ENCODE measurements at places on chromosomes 6 and 20.
A peak's percentile ranks its signal among the peaks of the same experiment; 100 is the strongest.

GRCh38 chr20:1900321-1900801 lies 5.2 kb downstream of the SIRPA start:
- peak; percentile 66 for DNase-seq

DNA sequence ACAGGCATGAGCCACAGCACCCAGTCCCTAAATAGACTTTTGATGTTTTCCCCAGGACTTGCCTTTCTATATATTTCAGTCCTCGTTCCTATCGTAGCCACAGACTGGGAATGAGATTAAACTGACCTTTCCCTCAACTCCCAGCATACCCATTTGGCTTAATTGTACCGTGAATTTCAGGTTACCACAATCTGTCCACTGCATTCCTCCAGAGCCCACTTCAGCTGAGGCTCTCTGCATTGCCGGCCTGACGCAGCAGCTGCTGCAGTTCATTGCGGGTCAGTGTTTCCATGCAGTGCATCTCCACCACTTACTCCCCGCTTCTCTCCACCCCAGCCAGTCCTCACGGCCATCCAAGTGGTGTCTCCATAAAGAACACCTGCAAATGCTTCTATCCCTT lies 103.1 kb upstream of the RIN2 start:
- DNase-seq = no peak

DNA sequence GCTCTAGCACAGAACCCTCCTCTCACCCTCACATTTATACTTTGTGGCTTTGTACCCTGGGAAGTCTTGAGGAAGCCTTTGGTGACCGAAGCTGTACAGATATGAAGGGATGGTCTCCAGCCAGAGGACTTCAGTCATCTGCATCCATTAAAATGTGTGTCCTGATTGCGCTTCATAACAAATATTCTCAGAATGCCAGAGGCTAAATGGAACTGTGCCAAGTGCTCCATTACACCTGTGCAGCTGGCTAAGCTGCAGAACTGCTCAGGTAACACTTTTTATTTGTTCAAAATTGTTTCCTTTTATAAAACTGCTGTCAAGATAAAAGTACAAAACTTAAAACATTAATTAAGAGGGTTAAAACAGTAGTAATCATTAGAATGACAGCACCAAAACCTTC lies 22.3 kb downstream of the TPBG start:
- peak; percentile 50 for DNase-seq

DNA sequence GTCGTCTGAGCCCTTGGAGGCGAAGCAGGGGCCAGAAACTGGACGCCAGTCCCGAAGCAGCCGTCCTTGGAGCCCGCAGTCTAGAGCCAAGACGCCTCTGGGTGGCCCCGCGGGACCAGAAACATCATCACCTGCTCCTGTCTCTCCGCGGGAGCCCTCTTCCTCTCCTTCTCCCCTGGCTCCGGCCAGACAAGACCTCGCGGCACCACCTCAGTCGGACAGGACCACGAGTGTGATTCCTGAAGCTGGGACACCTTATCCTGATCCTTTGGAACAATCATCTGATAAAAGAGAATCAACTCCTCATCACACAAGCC lies 416 bp downstream of the RSPH4A start:
- DNase-seq = no peak

DNA sequence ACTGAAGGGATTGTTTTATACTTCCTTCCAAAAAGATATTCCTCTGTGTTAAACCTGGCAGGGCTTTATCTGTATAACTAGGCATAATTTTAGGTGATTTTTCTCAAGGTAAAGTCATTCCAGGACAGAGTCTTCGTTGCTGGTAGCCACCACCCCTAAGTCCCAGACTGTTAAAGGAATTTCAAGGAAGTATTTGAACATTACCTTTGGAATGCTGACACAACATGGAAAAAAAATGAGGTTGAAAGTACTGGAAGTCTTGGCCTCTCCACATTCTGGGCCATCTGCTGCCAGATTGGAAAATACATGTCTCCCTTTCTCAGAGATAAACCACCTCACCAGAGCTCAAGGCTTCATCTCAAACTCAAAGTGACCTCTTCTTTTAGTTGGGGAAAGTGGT lies 27.0 kb upstream of the ETV7 start:
- DNase-seq = no peak

DNA sequence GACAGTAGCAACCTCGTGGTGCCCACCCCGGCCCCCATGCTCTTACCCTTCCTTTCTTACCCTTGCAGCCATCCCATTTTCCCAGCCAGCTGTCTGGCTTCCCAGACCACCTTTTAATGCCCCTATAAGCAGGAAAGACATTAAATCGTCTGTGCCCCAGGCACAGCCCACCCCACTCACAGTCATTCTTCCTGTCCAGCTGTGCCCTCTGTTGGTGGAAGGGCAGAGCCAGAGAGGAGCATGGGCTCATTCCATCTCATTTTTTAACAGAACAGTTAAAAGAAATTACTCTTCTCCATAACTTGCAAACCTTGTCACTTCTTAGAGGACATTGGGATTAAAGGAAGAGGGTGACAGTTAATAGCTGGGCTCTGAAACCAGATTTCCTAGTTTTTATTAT lies 240.5 kb downstream of the NRN1 start:
- no peak for DNase-seq

DNA sequence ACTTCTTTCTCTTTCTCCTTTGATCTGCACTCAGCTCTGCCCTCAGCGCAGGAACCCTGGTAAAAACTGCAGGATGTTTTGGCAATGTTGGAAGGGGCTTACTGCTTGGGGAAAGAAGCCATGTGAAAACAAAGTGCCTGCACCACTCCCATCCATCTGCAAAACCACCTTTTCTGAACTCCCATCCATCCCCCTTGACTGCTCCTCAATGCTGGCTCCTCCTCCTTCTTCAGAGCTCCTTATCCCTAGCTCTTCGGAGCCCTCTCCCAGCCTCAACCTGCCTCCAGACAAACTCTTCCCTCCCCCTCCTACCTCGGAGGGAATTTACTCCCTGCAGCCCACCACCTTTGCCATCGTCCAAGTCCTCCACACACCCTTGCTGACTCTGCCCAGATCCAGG lies 4.2 kb upstream of the ZBTB12 start:
- no peak for DNase-seq

DNA sequence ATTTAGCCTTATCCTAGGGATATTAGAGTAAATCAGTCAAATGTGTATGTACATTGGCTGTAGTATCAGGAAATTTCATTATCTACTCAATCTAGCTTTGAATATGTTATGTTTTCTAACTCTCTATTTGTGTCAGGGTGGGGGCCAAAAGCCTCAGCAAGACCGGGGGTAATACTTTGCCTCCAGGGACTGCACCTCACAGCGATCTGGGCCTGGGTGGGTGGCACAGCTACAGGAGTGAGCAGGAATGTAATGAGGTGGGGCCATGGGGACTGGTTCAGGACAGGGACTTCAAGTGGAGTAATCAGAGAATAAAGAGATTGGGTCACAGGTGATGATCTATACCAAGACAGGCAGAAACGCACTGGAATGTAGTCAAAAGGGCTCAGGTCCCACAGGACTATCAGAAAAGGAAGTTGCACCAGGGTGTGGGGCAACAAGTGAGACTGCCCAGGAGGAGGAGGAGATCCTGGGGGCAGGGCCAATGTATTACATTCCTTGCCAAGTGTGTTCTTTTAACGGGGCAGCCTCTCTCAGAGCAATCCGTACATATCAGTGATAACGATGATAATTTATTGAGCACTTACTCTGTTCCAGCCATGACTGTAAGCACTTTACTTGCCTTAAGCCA lies 54.0 kb downstream of the PIGU start:
- no peak for DNase-seq

DNA sequence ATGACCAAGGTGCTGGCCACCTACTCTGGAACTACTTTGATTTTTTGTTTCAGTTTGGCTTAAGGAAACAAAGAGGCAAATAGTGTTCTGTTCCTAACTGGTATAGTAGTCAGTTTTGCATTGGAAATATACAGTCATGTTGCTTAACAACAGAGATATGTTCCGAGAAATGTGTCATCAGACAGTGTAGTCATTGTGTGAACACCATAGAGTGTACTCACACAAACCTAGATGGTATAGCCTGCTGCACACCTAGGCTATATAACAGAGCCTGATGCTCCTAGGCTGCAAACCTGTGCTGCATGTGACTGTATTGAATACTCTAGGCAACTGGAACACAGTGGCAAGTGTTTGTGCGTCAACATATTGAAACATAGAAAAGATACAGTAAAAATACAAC lies 80.4 kb downstream of the ARID1B start:
- DNase-seq = peak; percentile 79

- no peak for DNase-seq
These were observed 60.8 kb downstream of the BTBD3 start for GRCh38 chr20:11978496-11978895.

DNA sequence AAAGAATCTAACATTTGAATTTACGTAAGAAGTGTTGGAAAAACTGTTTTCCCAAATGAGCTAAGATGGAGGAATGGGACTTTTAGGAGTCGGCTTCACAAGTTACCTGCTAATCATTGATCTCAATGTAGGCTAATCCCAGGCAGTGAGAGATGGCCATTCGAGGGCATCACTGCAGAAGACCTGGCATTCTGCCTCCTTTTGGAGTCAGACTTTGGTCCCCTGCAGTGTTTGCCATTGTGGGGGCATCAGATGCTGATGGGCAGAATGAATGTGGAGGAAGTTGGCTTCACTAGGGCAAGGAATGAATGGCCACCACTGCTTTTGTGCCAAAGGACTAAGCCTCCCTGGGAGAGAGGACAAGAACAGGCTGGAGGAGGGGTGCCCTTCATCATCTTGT lies 55.7 kb upstream of the NKX2-2 start:
- DNase-seq = no peak

DNA sequence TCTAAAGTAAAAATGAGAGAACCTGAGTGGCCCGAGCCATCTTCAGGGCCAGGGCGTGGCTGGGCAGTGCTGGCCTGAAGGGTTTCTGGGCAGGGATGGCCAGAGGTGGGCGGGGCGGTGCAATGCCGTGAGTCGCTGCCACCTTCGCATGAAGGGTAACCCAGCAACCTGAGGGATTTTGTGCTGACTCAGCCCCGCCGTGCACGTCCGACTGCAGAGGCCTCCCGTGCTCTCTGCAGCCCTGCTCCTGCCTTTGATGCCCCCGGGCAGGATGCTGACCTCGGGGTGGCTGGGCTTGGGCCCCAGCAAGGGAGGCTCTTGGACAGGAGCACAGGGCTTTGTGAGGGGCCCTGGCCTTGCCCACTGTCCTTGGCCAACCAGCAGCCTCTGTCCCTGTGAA lies 81.7 kb upstream of the GATA5 start:
- DNase-seq = no peak

- no peak for DNase-seq
These were observed 169.3 kb upstream of the CDH4 start for GRCh38 chr20:61082720-61083119.

DNA sequence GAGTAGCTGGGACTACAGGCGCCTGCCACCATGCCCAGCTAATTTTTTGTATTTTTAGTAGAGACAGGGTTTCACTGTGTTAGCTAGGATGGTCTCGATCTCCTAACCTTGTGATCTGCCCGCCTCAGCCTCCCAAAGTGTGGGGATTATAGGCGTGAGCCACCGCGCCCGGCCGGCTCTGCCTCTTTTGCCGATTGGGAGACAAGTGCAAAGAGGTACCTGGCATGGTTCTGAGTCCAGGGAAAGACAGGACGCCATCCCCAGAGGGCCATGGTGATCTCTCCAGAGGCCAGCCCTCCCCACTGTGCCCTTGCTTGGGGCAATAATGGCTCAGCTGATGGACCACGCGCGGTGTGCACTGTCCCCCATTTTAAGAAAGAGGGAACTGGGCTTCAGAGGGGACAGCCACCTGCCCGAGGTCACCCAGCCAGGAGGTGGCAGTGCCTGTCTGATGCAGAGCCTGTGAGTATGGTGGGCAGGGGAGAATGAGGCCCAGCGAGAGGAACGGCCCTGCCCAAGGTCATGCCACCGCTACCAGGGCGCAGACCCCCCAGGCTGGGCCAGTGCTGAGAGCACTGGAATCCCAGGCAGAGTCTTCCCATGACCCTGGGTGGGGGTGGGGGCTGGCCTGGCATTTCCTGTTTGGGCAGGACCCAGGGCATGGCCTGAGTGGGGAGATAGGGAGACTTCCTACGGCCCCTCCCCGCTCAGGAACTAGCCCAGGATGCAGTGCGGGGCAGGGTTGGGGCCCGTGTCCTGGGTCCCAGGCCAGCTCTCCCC lies 61.0 kb downstream of the SNAI1 start:
- no peak for DNase-seq

- no peak for DNase-seq
These were observed 62.8 kb upstream of the APCDD1L start for GRCh38 chr20:58577871-58578598.

- DNase-seq = no peak
These were observed 52.9 kb downstream of the TTI1 start for GRCh38 chr20:37980383-37980782.

GRCh38 chr20:45432294-45432693 lies 16.4 kb downstream of the PIGT start:
- DNase-seq = no peak

GRCh38 chr20:7123457-7123856 lies 356.0 kb downstream of the BMP2 start:
- DNase-seq = no peak

GRCh38 chr20:44068316-44069201 lies 118.4 kb downstream of the JPH2 start:
- DNase-seq = no peak

DNA sequence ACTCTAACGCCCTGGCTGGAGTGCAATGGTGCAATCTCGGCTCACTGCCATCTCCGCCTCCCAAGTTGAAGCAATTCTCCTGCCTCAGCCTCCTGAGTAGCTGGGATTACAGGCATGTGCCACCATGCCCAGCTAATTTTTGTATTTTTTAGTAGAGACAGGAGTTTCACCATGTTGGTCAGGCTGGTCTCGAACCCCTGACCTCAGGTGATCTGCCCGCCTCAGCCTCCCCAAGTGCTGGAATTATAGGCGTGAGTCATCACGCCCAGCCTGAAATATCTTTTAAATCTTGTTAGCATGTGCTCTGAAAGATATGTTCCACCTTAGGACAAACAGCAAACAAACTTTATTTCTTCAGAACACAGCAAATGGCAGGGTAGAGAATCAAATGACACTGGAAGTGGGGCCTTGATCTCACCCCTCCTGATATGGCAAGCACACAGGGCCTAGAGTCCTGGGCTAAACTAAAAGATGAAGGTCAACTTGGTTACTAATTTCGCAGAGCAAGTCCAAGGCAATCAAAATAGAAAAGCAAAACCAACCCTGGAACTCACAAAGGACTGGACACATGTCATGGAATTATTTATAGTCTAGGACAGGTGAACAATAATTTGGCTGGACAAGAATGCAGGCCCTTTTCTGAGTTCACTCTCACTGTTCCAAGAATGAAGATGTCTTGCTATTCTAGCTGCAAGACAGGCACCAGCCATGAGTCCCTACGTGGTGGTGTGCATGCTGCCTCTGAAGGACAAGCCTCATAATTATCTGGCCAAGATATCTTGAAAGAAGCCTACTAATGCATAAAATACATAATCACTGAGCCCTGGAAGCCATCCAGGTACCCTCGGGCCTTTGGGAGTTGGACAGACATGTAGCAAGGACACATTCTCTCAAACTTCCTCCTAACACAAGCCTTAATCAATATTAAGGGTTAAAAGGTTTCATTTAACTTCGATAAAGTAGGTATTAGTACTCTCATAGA lies 35.6 kb downstream of the B4GALT5 start:
- DNase-seq = no peak

DNA sequence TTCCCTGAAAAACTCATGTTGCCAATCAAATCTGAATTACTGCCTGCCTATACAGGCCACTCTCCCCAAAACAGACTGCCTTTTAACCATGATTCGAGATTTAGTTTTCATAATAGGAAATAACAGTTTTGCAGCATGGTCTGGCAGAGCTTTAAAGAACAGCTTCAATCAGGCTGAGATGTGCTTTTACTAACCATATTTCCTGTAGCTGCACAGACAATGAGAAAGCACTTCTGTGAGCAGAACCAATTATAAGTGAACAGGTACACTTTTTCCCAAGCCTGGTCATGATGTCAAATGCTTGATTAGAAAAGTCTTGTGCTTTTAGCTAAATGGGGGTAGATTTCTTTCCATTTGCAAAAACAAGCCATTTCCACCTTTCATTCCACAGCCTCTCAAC lies 108.2 kb downstream of the THEMIS start:
- DNase-seq = no peak
